NCI-H187 (cell line): ENCODE measurements at places on chromosomes 6 and 20.

- DNase-seq: peak; percentile 72
Observed at GRCh38 chr6:53794137-53794719, 577 bp upstream of the LRRC1 start.

- DNase-seq: no peak
Observed at GRCh38 chr6:22251348-22251747, 45.5 kb downstream of the PRL start.

DNA sequence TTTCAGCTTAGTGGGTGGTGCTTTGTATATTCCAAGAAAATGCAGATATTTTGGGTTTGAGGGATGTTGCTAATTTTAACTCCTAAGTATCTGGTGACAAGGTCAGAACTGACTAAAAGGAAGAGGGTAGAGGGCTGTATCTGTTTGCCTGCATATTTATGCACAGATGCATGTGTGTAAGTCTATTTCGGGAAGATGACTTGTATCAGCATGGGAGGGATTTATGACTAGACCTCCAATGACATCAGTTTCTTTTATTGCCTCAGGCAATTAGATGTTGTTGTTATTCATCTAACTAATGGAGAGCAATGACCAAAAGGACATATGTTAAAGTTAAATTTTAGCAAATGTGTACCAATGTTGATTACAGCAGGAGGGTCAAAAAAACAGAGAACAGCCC is 734.3 kb downstream of the QKI start:
- no peak for DNase-seq

GRCh38 chr20:33499355-33499754 is 9.5 kb downstream of the CBFA2T2 start:
- DNase-seq: no peak

DNA sequence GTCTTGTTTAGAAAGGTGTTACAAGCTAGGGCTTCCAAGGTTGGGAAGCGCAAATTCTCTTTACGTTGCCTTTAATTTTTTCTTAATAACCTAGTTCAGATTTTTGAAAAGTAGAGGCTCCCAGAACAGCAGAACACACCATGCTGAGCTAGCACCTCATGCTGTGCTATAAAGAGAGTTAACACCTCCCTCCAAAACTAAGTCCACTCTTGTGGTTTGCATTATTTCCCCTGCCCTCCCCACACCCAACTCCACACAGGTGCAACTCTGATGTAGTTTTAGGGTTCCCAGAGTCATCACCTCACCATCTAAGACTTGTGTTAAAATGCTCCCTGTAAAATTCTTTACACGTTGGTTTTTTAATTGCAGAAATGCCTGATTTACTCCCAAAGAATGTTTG is 459.4 kb upstream of the JARID2 start:
- DNase-seq: no peak

- no peak for DNase-seq
Observed at GRCh38 chr20:610130-611046, at the start of gene TCF15. Gene TCF15 (minus strand): TSS chr20:610309. CDS start chr20:610237, 72 bp downstream.

DNA sequence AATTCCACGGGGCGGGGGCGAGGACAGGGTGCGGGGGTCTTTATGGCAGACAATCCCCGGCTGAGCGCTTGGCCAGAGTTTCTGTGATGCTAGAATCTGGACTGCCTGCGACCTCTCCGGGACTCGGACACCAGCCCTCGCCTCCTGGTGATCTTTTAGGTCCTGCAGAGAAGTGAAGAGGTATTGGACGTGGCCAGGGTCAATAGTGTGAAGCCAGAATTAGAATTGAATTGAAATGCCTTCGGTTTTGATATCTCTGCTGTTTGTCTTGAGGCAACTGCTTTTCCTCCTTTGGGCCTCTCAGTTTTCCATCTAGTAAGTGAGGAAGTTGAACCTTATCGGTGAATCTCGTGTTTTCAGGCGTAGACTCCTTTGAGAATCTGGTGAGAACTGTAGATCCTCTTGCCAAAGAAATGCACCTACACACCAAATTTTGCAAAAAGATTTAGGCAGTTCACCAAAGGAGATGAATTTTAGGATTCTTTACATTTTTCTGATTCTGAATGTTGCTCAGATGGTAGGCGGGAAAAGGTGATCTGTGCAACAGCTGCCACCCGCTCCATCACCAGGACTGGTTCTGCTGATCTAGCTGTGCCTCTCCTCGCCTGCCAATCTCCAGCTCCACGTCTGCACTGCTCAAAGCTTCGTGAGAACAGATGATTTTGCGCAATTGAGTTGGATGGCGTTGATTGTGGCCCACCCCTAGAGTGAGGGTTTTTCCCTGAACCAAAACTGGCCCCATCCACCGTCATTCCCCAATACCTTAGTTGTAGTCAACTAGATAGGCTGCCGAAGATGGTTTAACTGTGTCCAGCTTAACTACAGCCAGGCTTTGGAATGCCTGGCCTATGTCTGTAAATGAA is 837 bp upstream of the OSER1 start:
- no peak for DNase-seq

DNA sequence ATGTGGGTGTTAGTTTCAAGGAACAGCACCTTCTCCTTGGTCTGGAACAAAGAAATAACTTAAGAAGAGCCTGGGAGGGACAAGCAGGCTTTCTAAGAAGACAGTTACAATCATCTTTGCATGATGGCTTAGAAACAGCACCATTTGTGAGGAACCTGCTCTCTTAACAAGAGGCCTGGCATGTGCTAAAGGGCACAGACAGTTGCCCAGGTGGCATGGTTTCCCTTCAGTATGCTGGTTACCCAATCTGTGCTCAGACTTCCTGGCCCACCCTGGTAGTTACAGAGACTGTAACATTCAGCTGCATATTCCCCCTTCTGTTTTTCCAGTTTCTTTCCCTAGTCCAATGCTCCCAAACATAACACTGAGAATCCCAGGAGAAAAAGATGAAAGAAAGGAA is 84.0 kb downstream of the CHD6 start:
- no peak for DNase-seq
